ENCODE measurements at places on chromosomes 7 and 10.
A peak's percentile ranks its signal among the peaks of the same experiment; 100 is the strongest.

DNA sequence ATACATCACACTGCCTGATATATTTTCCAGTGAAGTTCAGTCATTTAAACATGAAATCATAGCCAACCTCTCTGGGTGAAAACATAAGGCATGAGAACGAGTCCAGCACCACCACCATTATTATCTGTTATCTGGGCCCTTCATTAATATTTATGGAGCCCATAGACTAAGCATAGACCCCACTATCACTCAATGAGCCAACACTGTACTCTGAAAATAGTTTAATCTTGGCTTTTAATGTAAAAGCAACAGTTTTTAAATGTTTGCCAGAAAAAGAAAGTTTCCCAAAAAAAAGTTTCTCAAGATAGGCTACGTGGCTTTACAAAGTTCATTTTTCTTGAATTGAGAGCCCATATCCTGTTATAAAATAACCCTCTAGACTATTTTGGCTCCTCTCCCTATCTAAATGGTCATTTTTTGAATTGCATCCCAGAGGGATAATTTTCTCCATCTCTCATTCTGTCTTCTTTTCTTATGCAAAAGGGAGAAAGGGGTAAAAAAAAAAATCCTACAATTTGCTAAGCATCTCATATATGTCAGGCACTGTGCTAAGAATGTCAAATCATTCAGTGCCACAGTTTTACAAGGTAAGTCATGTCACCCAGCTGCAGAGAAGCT, 66.1 kb downstream of the FZD1 start:
- no peak for DNase-seq

- DNase-seq = no peak
These were observed 94.6 kb upstream of the FAM180A start for GRCh38 chr7:135843214-135843613.

GRCh38 chr7:14892961-14893360, 9.6 kb downstream of the DGKB start:
- peak; percentile 27 for DNase-seq

GRCh38 chr10:30775779-30776591, 146.4 kb upstream of the LYZL2 start:
- DNase-seq = no peak

GRCh38 chr7:13751766-13752165, 237.7 kb downstream of the ETV1 start:
- no peak for DNase-seq

GRCh38 chr7:44559485-44559884, 14.2 kb downstream of the DDX56 start:
- DNase-seq = no peak

DNA sequence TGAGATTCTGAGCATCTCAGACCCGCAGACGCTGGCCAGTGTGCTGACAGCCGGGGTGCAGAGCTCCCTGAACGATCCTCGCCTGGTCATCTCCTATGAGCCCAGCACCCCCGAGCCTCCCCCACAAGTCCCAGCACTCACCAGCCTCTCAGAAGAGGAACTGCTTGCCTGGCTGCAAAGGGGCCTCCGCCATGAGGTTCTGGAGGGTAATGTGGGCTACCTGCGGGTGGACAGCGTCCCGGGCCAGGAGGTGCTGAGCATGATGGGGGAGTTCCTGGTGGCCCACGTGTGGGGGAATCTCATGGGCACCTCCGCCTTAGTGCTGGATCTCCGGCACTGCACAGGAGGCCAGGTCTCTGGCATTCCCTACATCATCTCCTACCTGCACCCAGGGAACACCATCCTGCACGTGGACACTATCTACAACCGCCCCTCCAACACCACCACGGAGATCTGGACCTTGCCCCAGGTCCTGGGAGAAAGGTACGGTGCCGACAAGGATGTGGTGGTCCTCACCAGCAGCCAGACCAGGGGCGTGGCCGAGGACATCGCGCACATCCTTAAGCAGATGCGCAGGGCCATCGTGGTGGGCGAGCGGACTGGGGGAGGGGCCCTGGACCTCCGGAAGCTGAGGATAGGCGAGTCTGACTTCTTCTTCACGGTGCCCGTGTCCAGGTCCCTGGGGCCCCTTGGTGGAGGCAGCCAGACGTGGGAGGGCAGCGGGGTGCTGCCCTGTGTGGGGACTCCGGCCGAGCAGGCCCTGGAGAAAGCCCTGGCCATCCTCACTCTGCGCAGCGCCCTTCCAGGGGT, 703 bp downstream of the RBP3 start:
- no peak for DNase-seq

- DNase-seq = no peak
These were observed 66.1 kb upstream of the STK17A start for GRCh38 chr7:43516581-43517342.

DNA sequence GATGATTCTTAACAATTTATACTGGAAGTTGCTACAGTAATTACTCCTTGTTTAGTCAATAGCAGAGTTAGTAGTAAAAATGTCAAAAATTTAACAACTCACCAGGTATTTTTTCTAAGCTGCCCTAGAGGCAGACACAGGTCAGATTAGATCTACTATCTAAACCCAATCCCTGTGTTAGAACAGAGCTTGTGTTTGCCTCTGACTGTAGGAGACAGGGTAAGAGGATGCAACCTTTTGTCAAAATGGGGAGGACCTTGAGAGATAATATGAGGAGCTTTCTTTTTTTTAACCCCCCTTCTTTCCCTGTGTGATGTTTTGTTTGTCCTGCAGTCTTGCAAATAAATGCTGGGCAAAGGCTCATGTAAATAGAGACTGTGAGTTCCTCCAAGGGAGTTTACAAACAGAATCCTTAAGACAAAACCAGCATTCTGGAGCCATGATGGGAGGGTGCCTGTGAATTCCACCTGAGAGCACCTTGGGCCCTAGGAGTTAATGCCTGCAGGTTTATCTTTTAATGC, 353.1 kb downstream of the GATA3 start:
- no peak for DNase-seq

GRCh38 chr7:48472640-48473039, 301.4 kb downstream of the ABCA13 start:
- no peak for DNase-seq

DNA sequence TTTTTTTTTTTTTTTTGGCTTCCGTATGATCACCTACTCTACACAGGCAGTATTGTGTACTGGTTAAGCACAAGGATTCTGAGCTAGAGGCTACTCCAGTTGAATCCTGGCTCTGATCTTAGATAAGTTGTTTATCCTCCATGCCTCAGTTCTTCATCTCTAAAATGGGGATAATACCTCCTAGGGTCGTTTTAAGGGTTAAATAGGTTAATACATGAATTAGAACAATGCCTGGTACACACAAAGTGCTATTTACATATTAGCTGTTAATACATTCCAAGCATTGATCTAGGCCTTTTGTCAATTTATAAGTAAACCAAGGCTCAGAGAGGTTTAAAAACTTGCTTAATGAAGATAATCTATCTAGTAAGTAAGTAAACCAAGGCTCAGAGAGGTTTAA, 59.0 kb downstream of the ST7 start:
- DNase-seq = no peak

DNA sequence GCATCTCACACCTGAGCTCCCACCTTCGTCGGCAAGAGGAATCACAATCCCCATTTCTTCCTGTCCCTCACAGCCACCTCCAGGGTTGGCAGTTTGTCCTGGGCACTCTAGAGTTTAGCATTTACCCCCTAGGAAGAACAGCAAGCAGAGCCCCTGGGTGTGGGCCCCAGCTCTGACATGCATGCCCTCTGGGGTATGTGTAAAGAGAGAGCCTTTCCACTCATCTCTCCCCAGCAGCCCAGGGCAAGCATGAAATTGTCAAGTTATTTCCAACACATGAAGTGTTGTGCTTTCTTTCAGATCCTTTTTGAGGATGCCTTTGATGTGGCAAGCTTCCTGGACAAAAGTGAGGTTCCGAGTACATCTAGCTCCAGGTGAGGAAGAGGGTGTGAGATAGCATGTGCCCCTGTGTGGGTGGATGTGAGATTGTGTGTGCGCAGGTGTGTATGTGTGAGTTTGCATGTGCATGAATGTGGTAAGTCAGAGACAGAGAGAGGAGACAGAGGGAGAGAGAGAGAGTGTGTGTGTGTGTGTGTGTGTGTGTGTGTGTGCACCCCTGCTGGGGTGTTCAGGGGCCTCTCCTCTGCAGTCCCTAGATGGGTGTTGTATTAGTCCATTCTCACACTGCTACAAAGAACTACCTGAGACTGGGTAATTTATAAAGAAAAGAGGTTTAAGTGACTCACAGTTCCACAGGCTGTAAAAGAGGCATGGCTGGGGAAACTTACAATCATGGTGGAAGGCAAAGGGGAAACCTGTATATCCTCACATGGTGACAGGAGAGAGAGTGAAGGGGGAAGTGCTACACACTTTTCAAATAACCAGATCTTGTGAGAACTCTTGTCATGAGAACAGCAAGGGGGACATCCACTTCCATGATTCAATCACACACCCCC, 18.1 kb downstream of the STRA8 start:
- no peak for DNase-seq

DNA sequence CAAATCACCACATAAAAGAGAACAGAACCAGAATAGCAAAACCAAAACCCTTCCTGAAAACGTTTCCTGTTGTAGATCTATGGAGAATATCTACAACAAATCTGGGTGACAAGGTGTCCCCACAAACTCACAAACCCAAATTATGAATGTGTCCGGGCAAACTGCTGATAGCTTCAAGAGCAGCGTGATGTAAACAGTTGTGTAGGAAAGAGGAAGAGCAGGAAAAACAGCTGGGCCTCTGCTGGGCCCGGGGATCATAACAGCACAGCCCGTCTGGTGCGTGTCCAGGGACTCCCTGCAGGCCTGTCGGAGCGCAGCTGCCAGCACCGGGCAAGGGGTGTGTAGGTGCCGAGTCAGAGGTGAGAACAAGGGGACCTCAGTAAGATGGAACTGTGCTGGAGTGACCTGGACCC, 53.7 kb downstream of the KCNH2 start:
- no peak for DNase-seq

DNA sequence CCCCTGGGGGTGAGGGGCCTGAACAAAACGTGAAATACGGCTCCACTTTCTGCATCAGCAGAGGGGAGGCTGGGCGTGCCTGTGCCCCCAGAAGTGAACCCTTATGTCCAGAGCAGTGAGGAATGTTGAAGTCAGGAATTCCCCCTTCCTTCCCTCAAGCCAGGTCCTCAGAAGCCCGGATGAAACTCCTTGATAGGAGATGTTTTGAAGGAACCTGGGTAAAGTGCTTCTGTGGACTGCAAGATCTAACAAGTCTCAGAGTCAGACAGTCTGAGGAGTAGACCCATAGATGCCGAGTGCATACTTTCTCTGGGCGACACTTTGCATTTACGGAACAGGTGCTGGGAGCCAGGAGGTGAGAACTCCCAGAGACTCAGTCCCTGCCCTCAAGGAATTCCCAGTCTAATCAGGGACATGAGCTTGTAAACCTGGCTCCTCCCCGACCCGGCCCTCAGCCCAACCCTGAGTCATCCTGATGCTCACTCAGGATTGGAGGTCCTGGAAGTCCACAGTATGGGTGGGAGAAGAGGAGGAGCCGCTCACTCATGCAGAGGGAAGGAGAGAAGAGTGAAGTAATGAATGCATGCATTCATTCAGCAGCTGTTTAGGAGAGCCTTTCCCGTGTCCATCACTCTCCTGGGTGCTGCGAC, 179.5 kb upstream of the ITGB1 start:
- no peak for DNase-seq

GRCh38 chr10:116271593-116272439, 1.2 kb downstream of the GFRA1 start:
- no peak for DNase-seq

DNA sequence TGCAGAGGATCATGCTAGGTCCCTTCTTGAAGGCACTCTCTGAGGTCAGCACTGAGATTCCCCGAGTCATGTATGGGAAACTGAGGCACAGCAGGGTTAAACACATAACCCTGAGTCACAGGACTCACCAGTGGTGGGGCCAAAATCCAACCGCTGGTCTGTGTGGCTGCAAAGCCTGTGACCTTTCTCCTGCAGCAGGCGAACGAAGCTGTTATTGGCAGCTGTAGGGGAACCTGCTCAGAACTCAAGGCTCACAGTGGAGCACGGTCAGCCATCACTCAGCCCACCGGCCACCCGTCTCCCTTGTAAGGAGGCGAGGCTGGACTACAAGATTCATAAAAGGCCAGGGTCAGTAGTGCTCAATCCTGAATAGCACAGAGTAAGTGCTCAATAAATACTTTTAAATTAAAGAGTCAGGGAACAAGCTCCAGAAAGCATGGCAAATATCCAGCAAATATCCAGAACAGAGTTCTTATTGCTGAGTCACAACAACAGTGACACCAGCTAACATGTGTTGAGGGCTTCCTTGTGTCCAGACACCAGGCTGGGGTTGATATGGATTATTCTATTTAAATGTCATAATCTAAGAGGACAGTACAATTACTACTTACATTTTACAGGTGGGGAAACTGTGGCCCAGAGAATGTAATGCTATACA, 34.9 kb downstream of the CHST15 start:
- DNase-seq = no peak

- no peak for DNase-seq
These were observed 28.9 kb upstream of the EZH2 start for GRCh38 chr7:148912758-148913541.

DNA sequence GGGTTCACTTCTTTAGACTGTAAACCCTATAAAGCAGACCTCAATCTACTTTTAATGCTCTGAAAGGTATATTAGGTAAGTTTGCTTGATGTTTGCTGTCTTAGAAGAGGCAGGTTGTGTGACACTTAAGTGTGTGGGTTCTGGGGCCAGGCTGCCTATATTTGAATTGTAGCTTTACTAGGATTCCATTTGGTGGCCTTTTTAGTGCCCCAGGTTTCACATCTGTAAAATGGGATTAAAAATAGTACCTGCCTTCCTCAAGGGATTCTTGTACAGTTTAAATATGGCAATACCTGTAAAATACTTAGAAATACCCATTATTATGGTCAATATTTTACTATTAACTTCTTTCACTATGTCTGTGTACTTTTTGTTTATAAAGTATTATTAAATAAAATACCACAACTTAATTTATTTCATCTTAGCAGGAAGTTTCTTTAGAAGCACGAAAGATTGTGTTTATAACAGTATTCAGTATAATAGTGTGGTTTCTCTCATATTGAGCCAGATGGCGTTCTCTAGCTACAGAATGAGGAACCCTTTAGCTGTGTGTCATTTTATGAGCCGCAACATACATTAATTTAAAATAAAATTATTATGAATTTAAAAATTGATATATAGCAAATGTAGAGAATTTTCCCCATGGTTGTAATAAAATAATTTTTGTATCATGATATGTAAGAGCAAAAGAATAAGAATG, 94.2 kb downstream of the CDK14 start:
- DNase-seq = no peak

DNA sequence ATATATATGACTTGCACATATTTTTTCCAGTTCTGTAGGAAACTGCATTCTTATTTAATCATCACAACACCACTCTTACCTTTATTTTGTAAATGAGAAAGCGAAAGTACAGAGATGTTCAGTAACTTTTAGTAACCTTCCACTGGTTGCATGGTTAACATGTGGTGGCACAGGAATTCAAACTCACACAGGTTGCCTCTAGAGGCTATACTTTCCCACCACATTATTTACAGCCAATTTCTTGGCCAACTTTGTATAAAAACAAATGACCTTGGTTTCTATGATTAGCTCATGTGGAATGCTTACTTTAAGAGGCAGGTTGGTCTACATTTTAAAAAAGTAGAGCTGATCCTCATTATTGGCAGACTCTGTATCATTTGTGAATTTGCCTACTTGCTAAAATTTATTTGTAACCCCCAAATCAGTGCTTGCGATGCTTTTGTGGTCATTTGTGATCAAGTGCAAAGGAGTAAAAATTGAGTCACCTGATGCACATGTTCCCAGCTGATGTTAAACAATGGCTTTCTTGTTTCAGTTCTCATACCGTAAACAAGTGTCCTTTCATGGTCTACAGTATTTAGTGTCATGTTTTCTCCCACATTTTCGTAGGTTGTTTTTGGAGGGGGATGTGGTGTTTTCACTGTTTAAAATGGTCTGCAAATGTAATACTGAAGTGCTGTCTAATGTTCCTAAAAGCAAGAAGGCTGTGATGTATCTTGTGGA, 14.8 kb downstream of the BBS9 start:
- DNase-seq = no peak
